ENCODE measurements at places on chromosomes 12 and 14.
A peak's percentile ranks its signal among the peaks of the same experiment; 100 is the strongest.

GRCh38 chr14:89184952-89185351 lies 232.1 kb downstream of the FOXN3 start:
- H3K27me3 ChIP-seq, result no peaks in the 10 kb centered on the region
- no peak overlapping the region for H3K27ac ChIP-seq
- peaks cover 15% of the 10 kb centered on the region for H3K36me3 ChIP-seq

GRCh38 chr12:44835641-44836379 lies 40.3 kb downstream of the NELL2 start:
- H3K27me3 ChIP-seq, result no peaks in the 10 kb centered on the region
- no peaks in the 10 kb centered on the region for H3K36me3 ChIP-seq
- H3K4me3 ChIP-seq, result peak overlapping the region; percentile 65
- peak overlapping the region; percentile 73 for H3K27ac ChIP-seq

- H3K27ac ChIP-seq, result peak within 1 kb of the TSS; percentile 63
- peak within 1 kb of the TSS; percentile 82 for H3K4me3 ChIP-seq
- ATAC-seq, result peak; percentile 22
- H3K4me1 ChIP-seq, result peaks cover 34% of the 10 kb centered on the region
- H3K27me3 ChIP-seq, result peaks cover 65% of the 10 kb centered on the region
Observed at GRCh38 chr12:57216014-57216911, at the start of gene NXPH4. NXPH4 (plus strand) TSS chr12:57216794; CDS start chr12:57216970, 176 bp downstream.

GRCh38 chr12:107635139-107635538 lies 50.5 kb upstream of the PWP1 start:
- H3K27ac ChIP-seq, result no peak overlapping the region
- no peaks in the 10 kb centered on the region for H3K27me3 ChIP-seq
- H3K36me3 ChIP-seq, result peaks cover 10% of the 10 kb centered on the region

DNA sequence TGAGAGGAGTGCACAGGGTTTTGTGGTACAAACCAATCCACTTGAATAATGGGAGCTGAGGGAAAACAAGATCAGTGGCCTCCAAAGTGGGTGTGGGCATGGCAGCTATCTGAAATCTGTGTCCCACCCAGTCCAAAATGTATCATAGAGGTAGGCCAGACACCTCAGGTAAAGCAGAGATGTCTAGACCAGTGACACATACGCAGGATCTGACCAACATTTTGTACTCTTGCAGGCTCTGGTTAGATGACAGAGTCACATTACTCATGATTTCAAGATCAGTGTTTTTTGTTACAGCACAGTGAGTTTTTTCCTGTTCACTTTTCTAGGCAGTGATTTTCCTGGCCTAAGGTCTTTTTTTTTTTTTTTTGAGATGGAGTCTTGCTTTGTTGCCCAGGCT lies 211.8 kb downstream of the PCNX1 start:
- H3K4me3 ChIP-seq, result peak overlapping the region; percentile 42
- H3K27ac ChIP-seq, result peak overlapping the region; percentile 88
- H3K36me3 ChIP-seq, result peaks cover 38% of the 10 kb centered on the region
- peak; percentile 96 for ATAC-seq

DNA sequence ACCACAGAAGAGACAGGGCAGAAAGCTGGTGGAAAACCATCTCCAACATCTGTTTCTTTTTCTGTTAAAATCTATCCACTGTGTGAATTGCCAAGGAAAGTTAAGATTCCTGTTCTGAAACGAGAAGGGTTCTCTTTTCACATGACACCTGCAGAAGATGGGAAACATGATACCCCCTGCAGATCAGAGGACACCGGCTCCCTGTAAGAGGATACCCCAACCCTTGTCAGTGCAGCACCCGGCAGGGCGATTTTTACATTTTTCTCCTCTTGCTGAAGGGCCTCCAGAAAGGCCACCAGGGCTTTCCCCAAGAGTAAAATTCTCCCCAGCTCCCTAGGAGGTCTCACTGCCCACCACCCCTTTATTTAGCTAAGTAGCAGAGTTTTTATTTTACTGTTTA lies 48.2 kb downstream of the DPF3 start:
- H3K4me1 ChIP-seq, result no peaks in the 10 kb centered on the region
- H3K36me3 ChIP-seq, result no peaks in the 10 kb centered on the region
- no peak overlapping the region for H3K4me3 ChIP-seq
- peaks cover 6% of the 10 kb centered on the region for H3K27me3 ChIP-seq
- H3K27ac ChIP-seq, result no peak overlapping the region
- ATAC-seq, result no peak

- H3K27ac ChIP-seq, result no peak overlapping the region
- no peaks in the 10 kb centered on the region for H3K27me3 ChIP-seq
- ATAC-seq, result no peak
- H3K36me3 ChIP-seq, result peaks cover 11% of the 10 kb centered on the region
- H3K4me3 ChIP-seq, result no peak overlapping the region
Observed at GRCh38 chr14:59317346-59317745, 128.9 kb downstream of the DAAM1 start.

GRCh38 chr14:93936245-93936644 lies 9.1 kb downstream of the FAM181A start:
- H3K4me1 ChIP-seq, result peaks cover 6% of the 10 kb centered on the region
- no peak for ATAC-seq
- H3K36me3 ChIP-seq, result peaks cover 24% of the 10 kb centered on the region
- H3K27ac ChIP-seq, result no peak overlapping the region
- no peaks in the 10 kb centered on the region for H3K27me3 ChIP-seq

GRCh38 chr12:68483592-68484383 lies 126.9 kb upstream of the RAP1B start:
- ATAC-seq, result peak; percentile 26
- H3K27ac ChIP-seq, result peak overlapping the region; percentile 97
- peak overlapping the region; percentile 69 for H3K4me3 ChIP-seq
- peaks cover 38% of the 10 kb centered on the region for H3K4me1 ChIP-seq
